WTC11 (cell line): ENCODE measurements at places on chromosomes 3 and 15. TPM values are rescaled to one million over a fixed set of nuclear protein-coding genes. Genes with fewer than 3 reads are reported as not detected.

Gene CEP19
- 1.4 to 1.5 TPM (median 1.4 TPM) in 3 replicates for total RNA-seq

GRCh38 chr3:13648060-13649001, 99.4 kb downstream of the FBLN2 start:
- H3K4me3 ChIP-seq, result no peak overlapping the region
- H3K27me3 ChIP-seq, result peaks cover 7% of the 10 kb centered on the region
- DNase-seq, result peak; percentile 96
- peaks cover 20% of the 10 kb centered on the region for H3K4me1 ChIP-seq

- no peaks in the 10 kb centered on the region for H3K36me3 ChIP-seq
- peak overlapping the region; percentile 38 for H3K4me3 ChIP-seq
- no peak for DNase-seq
- peaks cover 29% of the 10 kb centered on the region for H3K4me1 ChIP-seq
- H3K27ac ChIP-seq, result peak overlapping the region; percentile 69
Observed at GRCh38 chr3:44019736-44020135, 221.9 kb upstream of the TOPAZ1 start.

DNA sequence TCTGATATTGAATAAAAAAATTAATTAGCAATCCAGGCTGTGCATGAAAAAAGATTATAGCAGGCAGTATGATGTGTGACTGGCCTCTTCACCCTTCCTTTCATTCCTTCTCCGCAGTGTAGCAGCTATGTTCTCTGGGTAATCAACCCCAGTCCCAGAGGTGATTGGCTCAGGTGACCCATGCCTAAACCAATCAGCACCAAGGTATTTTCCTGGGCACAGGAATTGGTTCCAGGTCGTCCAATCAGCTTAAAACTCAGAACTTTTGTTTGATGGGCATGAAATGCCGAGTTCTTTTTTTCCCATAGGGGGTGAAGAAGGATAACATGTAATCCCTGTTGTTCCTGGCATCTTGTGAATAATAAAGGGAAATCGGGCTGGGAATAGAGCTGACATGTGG, 5.8 kb upstream of the BNC1 start:
- no peak overlapping the region for H3K4me3 ChIP-seq
- H3K27me3 ChIP-seq, result peaks cover 27% of the 10 kb centered on the region
- DNase-seq, result no peak

Gene KLHL40
- not detected in 3 replicates for total RNA-seq

Gene NGRN
- total RNA-seq, result 77.8 to 88.5 TPM (median 88.1 TPM) in 3 replicates
